Neural progenitor cell (in vitro differentiated cells): ENCODE measurements at places on chromosomes 11 and 22.
A peak's percentile ranks its signal among the peaks of the same experiment; 100 is the strongest.

DNA sequence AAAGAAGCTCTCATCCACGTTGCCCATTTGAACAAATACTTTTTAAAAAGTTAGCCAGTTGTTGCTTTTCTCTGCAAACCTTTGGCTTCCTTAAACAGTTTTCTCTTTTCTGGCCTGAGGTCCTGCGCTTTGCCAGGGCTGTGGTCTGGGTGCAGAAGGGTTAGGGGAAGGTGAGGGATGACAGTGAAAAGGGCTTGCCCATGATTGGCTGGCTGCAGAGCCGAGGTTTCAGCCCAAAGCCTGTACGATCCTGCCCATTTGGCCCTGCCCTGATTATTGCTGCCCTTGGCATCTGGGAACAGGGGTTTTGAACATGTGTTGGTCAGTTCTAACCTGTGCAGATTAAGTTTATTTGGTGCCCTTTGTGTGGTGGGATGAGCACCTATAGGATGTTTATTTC is 1.5 kb downstream of the INCENP start:
- no peak for DNase-seq
- no peaks in the 10 kb centered on the region for H3K27me3 ChIP-seq
- no peak overlapping the region for H3K27ac ChIP-seq
- peak overlapping the region; percentile 84 for H3K4me3 ChIP-seq

DNA sequence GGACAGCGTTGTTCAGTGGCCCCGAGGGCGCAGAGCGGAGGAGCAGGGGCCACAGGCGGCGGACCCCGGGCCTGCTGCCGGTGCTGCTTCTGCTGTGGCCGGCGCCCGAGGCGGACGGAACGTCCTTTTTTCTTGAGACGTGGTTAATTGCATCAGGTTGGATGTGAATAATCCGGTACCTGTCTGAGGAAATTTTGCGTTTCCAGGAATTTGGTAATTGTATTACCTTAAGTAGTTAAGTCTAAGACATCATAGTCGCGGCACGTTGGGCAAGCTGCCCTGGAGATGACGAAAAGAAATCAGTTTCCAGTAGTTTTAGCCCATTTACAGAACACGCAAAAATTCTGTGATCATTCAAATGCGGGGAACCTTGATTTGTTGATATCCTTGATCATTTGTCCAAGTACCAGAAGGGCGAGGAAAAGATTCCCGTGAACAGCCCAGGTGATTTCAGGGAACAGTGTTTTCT is 789 bp downstream of the SPECC1L start:
- peak overlapping the region; percentile 85 for H3K27ac ChIP-seq
- H3K4me1 ChIP-seq, result peaks cover 24% of the 10 kb centered on the region
- no peak for DNase-seq
- no peaks in the 10 kb centered on the region for H3K36me3 ChIP-seq
- peak overlapping the region; percentile 91 for H3K4me3 ChIP-seq

GRCh38 chr11:47514825-47515647 is 37.9 kb downstream of the CELF1 start:
- no peak for DNase-seq
- H3K4me3 ChIP-seq, result no peak overlapping the region
- no peaks in the 10 kb centered on the region for H3K27me3 ChIP-seq

DNA sequence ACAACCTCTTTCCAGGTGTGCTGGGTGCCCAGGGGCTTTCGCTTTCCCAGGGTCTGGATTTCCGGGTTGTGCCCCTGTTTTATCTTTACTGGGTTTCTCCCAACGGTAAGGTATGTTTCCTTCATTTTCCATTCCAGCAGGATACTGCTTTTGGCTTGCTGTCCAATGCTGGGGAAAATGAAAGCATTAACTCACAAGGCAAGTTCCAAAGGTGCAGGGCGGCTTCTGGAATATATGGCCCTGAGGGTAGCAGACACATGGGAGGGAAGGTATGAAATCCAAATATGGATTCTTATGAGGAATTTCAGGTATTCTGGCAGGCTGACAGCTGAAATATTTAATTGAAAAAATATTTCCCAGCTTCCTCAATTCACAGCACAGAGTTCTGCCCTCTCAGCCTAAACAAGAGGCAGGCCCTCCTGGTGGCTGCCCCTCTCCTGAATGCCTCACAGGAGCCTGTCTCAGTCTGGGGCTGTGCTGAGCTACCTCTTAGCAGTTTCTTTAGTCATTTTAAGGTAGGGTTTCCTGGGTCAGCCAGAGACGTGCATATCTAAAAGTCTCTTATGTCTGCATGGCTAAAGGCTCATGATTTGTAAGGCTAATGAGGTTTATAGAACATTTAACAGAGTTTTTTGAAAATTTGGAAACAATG is 318.6 kb upstream of the B3GAT1 start:
- peak overlapping the region; percentile 53 for H3K27ac ChIP-seq
- no peaks in the 10 kb centered on the region for H3K36me3 ChIP-seq
- H3K4me1 ChIP-seq, result peaks cover 52% of the 10 kb centered on the region
- DNase-seq, result no peak
- peak overlapping the region; percentile 8 for H3K4me3 ChIP-seq

- DNase-seq, result no peak
- no peaks in the 10 kb centered on the region for H3K36me3 ChIP-seq
- no peak overlapping the region for H3K4me3 ChIP-seq
- H3K4me1 ChIP-seq, result peaks cover 47% of the 10 kb centered on the region
Measured at GRCh38 chr11:31114442-31114841, 255.1 kb downstream of the DCDC1 start.
